A673 (cell line): ENCODE measurements at places on chromosomes 2 and 18. TPM values are rescaled to one million over a fixed set of nuclear protein-coding genes. Genes with fewer than 3 reads are reported as not detected.
A peak's percentile ranks its signal among the peaks of the same experiment; 100 is the strongest.

RUFY4 gene
- 0.26 and 1.3 TPM in 2 replicates for total RNA-seq

ERICH2 gene
- total RNA-seq, result not detected in 2 replicates

IL36B gene
- not detected in 2 replicates for total RNA-seq

- no peak for DNase-seq
Measured at GRCh38 chr2:144593803-144594202, 73.9 kb upstream of the ZEB2 start.

DNA sequence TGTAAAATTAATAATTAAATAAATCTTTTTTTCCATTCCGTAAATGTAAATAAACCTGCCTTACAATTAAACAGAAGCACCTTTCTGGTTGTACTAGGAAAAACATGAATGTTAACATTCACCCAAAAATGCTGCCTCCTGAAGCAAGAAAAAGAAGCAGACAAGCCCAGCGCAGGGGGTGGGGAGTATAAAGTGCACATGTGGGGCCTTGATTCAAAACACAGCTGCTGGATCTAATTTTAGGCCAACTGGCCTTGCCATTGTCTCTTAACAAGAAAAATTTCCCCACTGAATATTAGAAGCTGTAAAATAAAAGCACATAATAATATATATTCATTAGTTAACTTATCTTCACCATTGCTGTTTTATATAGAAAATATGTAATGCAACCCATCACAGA lies 28.3 kb downstream of the TCF4 start:
- DNase-seq, result no peak

- no peak for DNase-seq
Measured at GRCh38 chr2:180319586-180320405, 312.7 kb upstream of the CWC22 start.

DNA sequence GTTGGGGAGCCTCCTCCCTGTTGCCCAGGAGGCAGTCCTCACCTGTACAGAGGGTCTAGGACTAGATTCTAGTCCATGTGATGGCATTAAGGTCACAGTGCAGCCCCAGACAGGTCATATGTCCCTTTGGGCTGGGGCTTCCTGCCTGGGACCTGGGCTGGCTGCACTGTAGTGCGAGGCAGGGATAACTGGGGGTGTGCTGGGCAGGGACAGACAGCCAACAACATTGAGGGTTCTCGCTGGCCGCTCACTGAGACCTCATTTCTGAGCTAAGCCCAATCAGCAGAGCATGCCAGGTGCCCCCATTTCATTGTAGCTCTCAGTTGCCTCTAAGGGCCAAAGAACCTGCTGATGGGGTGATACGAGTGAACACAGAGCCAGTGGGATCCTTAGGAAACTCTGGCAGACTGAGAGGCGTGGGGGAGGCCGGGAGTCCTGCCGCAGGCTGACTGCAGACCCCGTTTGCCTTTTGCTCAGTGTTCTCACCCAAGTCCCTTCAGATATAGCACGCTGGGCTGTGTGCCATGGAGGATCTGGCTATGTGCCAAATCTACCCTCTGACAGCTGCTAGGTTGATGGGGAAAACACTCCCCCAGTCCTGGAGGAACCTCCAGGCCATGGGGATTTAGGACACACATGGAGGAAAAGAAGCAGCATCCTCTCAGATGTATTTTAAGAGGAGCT lies 51.9 kb downstream of the DYSF start:
- peak; percentile 43 for DNase-seq

GRCh38 chr2:8646731-8647461 lies 35.0 kb upstream of the ID2 start:
- no peak for DNase-seq
